Heart left ventricle (tissue), 16 donors: ENCODE measurements at places on chromosomes 1 and 21. TPM values are rescaled to one million over a fixed set of nuclear protein-coding genes. Genes with fewer than 3 reads are reported as not detected.

DNA sequence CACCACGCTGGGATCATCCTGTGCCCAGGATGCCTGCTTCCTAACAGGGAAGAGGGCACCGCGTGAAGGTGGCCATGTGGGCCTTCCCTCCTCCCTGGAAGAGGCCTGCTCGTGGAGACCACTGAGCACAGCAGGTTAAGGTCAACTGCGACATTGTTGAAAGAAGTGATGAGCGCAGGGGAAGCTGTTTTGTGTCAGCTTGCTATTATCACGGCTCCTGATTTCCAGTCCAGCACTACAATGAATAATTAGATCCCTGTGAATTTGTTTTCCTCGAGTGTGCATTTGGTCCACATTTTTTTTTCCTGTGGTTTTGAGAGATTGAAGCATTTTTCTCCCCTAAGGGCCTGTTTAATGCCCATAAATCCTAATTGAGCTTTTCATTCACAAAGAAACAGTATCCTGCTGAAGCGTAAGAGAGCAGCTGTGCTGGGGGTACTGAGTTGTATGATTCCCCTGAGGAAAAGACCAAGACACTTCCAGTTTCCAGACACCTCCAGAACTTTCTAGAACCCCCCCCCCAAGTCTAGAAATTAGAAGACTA, 204.9 kb downstream of the KCNJ6 start:
- DNase-seq, result no peak

GRCh38 chr21:25961042-25961441, 209.5 kb downstream of the APP start:
- no peak for DNase-seq

Gene PFKFB2
- 72.6 TPM for total RNA-seq

Gene OR2L2
- not detected for total RNA-seq

DNA sequence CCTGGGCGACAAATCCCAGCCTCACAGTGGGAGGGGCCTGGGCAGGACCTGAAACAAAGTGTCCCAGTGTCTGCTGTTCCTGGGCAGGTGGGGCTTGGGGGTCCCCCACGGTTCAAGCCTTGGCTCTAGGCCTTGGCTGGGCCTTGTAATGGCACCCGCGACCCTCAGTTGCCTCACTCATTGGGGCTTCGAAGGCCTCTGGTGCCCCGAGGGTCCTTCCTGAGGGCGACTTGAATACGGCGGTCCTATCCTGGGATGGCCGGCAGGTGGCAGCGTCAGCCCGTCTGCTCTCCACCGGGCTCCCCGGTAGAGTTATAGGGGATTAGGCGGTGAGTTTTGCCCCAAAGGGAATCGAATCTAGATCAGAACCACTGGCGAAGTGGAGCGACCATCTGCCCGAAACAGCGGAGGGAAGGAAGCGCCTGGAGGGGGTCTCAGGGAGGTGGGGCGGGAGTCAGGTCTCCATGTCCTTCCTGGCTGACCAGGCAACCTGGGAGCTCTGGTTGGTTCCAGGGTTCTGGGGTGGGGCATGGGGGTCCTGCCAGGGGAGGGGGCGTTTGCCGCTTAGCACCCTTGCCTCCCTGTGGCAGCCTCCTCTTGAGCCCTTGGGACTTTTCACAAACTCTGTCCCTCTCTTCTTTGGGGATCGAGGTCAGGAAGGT, 2.1 kb upstream of the PEX10 start:
- peak; percentile 60 for DNase-seq

GRCh38 chr1:193787061-193787460, 600.6 kb upstream of the B3GALT2 start:
- DNase-seq, result no peak

Gene FMO1
- 0.71 TPM for total RNA-seq

Gene OR14K1
- total RNA-seq, result not detected

DNA sequence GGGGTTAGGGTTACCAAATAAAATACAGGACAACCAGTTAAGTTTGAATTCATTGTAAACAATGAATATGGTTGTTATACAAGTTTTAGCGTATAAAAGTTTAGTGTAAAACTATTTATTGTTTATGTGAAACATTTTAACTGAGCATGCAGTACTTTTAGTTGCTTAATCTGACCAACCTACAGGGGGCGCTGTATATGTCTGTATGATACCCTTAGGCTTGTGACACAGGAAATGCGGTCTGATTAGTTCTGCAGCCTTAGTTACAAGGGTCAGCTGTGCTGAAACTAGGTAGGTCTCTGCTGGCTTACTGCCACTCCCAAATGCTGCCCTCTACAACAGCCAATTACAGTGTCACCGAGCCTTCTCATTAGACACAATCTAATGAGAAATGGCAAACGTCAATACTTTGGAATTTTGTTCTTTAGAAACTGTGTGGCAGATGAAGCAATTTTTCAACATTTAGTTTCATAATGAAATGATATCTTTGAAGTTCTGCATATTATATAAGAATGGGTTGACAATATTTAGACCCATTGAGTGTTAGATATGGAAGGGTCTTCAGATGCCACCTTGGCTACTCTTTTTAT, 56.2 kb downstream of the NTNG1 start:
- DNase-seq, result no peak

- DNase-seq, result no peak
Measured at GRCh38 chr1:209580577-209580976, 2.9 kb upstream of the CAMK1G start.

GRCh38 chr1:6126521-6127067, 53.5 kb downstream of the CHD5 start:
- DNase-seq, result peak; percentile 4

- DNase-seq, result peak; percentile 34
Measured at GRCh38 chr1:235954306-235955283, 87.9 kb upstream of the LYST start.

Gene RGS16
- 1.3 TPM for total RNA-seq

GRCh38 chr1:85058786-85059185, 10.5 kb upstream of the MCOLN3 start:
- no peak for DNase-seq

- no peak for DNase-seq
Measured at GRCh38 chr1:115719285-115719684, 49.2 kb downstream of the CASQ2 start.

Gene CATSPERE
- 1.2 TPM for total RNA-seq

Gene HORMAD1
- total RNA-seq, result not detected

Gene PTGFR
- total RNA-seq, result 0.39 TPM

Gene SLC9C2
- total RNA-seq, result not detected

Gene RNU1-3
- 3,776 TPM for total RNA-seq

Gene NBPF4
- total RNA-seq, result not detected

GRCh38 chr21:26840201-26840600, 5.0 kb downstream of the ADAMTS1 start:
- no peak for DNase-seq

DNA sequence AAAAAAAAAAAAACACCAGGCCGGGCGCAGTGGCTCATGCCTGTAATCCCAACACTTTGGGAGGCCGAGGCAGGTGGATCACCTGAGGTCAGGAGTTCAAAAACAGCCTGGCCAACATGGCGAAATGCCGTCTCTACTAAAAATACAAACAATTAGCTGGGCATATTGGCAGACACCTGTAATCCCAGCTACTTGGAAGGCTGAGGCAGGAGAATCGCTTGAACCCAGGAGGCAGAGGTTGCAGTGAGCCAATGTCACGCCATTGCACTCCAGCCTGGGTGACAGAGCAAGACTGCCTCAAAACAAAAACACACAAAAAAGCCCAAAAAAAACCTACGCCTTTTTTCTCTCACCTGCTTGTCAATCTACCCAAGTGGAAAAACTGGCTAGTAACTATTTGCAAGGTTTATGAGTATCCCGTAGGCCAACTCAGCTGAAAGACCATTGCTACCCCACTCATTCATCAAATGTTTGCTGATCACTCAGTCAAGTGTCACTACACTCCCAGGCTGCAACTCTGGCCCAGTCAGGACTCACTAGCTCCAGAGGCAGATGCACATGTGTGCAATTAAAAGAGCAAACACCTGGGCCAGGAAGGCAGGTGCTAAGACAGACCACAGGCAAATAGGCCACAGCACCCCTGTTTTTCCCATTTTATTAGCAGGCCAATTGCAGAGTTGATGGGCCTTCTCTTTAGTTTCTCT, 2.0 kb downstream of the CSRP1 start:
- DNase-seq, result no peak

- no peak for DNase-seq
Measured at GRCh38 chr1:21042929-21043605, 133.6 kb downstream of the EIF4G3 start.

DNA sequence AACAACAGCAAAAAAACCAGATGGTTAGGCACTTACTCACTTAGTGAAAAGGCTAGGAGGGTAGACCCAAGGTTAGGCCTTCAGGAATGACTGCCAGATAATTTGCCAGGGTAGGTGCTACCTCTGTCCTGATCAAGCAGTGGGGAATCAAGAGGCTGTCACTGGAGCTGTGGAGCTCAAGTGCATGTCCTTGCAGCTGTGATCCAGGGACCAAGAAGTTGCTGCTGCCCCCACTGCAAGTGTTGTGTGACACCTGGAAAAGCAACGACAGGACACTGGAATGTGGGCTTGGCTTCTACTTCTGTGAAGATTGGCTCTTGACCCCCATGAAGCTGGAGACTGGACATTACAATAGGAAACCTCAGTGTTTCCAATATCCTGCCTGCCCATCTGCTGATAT, 72.1 kb downstream of the PEX14 start:
- DNase-seq, result no peak

DNA sequence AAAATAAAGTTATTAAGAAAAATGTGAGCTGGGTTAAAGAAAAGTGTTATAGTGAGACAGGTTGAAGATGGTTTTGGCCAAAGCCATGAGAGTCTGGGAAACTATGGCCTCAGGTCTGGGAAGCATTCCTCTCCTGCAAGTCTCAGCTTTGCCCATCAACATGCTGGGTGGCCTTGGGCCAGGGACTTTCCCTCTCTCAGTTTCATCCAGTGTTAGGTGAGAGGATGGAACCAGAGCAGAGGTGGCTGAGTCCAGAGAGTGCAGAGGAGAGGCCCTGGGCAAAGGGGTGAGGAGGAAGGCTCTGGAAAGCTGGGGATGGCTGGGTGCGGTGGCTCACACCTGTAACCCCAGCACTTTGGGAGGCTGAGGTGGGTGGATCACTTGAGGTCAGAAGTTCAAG, 10.5 kb downstream of the PADI2 start:
- no peak for DNase-seq

Gene SLC45A1
- 2.6 TPM for total RNA-seq

DNA sequence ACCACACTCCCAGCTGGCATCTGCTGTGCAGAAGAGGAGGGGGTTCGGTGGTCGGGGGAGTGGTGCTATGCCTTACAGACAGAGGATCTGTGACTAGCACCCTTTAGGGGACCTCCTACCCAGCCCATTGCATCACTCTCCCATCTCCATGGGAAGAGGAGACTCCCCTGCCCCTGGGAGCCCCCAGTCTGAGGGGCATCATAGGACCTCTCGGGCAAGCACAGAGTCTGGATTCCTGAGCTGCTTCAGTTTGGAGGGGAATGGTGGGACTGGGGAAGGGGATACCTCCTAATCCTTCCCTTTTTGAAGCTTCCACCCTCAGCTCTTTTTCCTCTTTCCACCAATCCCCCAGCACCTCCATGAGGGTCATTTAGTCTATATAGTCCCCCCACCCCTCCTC, 1.4 kb downstream of the INSRR start:
- DNase-seq, result no peak

DNA sequence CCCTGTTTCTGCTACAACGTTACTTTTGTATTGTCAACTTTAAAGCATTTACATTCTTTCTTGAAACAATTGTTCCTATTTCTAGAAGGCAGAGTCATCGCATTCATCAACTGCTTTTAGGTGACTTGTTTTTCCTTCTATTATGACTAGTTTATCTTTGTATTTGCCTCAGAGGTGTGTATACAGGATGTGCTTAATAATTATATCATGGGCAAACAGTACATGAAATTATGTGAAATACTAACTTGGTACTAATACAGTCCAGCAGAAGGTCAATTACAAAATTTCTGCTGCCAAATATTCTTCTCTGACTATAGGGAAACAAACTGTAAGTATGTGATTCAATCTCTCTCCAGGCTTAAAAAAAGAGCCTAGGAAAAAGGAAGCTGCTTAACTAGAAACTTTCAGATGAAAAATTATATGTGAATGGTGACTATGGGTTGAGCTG, 101.6 kb downstream of the C4BPA start:
- DNase-seq, result no peak

DNA sequence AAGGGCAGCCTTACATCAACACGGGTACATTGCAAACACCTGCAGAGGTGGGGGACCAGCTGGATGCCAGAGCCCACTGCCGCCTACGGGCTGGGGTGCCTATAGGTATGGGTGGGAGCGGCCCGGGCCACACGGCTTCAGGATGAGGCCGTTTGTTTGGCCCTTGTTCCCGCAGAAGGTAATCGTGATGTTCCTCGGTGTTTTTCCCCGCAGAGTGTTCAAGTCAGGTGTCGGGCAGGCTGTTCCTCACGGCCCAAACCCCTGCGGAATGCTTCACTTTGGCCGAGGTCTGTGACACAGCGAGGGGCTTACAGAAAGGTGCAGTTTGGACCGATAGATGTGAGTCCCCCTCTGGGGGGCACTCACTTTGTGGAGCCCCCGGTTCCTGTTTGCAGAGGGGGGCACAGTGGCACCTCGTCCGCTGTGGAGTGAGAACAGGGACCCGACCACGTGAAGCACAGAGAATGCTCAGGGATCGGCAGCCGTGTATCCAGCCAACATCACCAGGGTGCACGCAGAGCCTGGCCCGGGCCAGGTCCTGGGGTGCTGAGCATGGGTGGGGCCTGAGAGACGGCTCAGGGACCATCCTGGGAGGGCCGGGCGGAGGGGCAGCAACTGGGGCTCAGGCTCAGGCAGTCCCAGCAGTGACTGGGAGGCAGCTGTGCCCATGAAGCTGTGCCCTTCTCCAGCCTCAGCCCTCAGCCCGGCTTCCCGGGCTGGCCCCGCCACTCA, 453 bp upstream of the TTLL10 start:
- peak; percentile 42 for DNase-seq

DNA sequence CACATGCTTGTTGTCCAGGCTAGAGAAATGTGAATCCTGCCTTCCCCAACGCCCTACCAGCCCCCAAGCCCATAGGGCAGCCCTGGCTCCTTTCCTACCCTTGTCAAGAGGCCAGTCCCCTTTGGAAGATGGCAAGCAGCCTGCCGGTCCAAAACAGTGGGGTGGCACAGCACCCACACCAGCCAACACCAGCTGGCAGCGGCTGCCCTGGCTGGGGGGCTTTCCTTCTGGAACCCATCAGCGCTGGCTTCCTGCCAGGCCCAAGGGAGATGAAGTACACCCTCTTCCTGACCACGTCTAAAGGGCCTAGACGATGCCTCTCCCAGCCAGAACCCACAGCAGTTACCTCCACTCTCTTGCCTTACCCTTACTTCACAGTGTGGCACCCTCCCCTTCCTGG, 24.2 kb downstream of the KCNN3 start:
- no peak for DNase-seq

DNA sequence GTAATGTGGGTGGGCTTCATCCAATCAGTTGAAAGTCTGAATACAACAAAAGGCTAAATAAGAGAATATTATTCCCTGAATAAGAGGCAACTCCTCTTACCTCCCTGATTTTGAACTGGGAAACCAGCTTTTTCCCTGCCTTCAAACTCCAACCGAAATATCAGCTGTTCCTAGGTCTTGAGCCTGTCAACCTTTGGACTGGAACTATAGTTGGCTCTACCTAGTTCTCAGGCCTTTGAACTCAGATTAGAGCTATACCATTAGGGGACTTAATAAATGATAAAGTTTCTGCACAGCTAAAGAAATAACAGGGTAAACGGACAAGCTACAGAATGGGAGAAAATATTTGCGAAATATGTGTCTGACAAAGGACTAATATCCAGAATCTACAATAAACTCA, 43.8 kb upstream of the BEND5 start:
- DNase-seq, result no peak

Gene KRTAP21-1
- total RNA-seq, result not detected

Gene SLC16A4
- total RNA-seq, result 2.0 TPM

Gene CHODL
- 0.52 TPM for total RNA-seq

- DNase-seq, result no peak
Measured at GRCh38 chr21:21039624-21040170, 41.5 kb downstream of the NCAM2 start.
